ENCODE measurements at places on chromosomes 3 and 15.
A peak's percentile ranks its signal among the peaks of the same experiment; 100 is the strongest.

- DNase-seq: no peak
- H3K27me3 ChIP-seq: no peaks in the 10 kb centered on the region
- H3K27ac ChIP-seq: peak overlapping the region; percentile 81
- peaks cover 31% of the 10 kb centered on the region for H3K36me3 ChIP-seq
Observed at GRCh38 chr3:45479621-45480035, 91.3 kb downstream of the LARS2 start.

DNA sequence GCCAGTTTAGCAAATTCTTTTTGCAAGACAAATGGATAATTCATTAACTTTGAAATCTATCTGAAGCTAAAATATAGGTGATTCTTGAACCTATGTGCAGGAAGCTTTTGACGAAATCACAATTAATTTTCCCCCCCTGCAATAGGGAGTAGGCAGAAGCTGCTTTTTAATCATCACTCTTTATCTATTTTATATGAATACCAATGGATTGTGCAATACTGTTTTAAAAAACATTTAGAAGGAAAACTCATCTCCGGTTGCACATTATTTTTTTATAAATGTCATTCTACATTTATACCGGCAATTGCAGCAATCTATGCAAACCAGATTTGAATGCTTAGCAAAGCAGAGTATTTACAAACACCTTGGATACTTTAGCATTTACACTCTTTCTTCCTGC, 121.1 kb upstream of the TMCO5A start:
- DNase-seq: no peak
- no peak overlapping the region for H3K4me3 ChIP-seq
- no peaks in the 10 kb centered on the region for H3K4me1 ChIP-seq
- no peaks in the 10 kb centered on the region for H3K36me3 ChIP-seq

DNA sequence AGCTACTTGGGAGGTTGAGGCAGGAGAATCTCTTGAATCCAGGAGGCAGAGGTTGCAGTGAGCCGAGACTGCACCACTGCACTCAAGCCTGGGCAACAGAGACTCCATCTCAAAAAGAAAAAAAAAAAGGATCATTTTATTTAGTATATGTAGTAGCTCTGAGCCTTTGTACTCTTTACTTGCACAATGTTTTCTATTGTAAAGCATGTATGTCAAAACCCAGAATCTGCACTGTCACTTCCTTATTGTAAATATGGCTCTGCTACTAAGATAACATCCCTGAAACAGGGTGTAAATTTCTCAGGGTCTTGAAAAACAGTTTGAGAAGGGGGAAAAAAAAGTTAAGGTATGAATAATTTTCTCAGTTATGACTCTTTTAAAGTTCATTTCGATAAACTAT, 35.1 kb downstream of the SLMAP start:
- no peak overlapping the region for H3K27ac ChIP-seq
- H3K36me3 ChIP-seq: no peaks in the 10 kb centered on the region
- H3K4me1 ChIP-seq: no peaks in the 10 kb centered on the region
- DNase-seq: peak; percentile 16
- no peaks in the 10 kb centered on the region for H3K27me3 ChIP-seq
- no peak overlapping the region for H3K4me3 ChIP-seq

DNA sequence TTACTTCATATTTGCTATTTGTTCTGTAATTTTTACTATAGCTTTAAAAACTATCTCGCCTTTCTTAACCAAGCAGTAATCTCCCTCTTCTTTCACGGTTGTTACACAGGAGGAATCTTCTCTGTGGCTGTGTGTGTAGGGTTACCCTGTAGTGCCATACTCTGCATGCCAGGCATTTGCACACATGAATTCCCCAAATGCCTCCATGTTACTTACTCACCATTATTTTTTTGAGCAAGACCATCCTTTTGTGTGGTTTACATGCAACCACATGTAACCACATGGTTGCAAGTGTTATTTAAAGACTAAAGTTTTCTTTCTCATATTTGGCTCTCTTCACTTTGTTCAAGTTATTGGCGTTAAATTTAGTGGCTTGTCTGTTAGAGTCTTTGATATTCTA, 45.5 kb downstream of the HPS3 start:
- peaks cover 18% of the 10 kb centered on the region for H3K36me3 ChIP-seq
- H3K27me3 ChIP-seq: no peaks in the 10 kb centered on the region

- H3K4me3 ChIP-seq: no peak overlapping the region
- H3K4me1 ChIP-seq: no peaks in the 10 kb centered on the region
- H3K36me3 ChIP-seq: no peaks in the 10 kb centered on the region
- no peaks in the 10 kb centered on the region for H3K27me3 ChIP-seq
Observed at GRCh38 chr3:187497052-187497451, 128.9 kb downstream of the RTP4 start.

GRCh38 chr3:130857336-130858026, 36.4 kb upstream of the ATP2C1 start:
- no peaks in the 10 kb centered on the region for H3K4me1 ChIP-seq
- no peak overlapping the region for H3K4me3 ChIP-seq
- H3K27me3 ChIP-seq: no peaks in the 10 kb centered on the region

DNA sequence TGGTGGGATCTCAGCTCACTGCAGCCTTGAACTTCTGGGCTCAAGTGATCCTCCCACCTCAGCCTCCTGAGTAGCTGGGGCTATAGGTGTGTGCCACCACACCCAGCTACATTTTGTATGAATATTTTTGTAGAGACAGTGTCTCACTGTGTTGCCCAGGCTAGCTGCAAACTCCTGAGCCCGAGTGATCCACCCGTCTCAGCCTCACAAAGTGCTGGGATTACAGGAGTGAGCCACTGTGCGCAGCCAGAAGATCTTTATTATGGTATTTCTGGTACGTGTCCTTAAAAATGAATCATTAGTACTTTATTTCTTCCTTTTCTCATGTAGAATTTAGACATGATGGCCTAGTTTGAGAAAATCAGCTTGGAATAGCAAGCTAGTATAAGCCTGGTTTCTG, 153.3 kb downstream of the BCHE start:
- no peaks in the 10 kb centered on the region for H3K27me3 ChIP-seq
- no peaks in the 10 kb centered on the region for H3K36me3 ChIP-seq
- no peak overlapping the region for H3K27ac ChIP-seq
- H3K4me1 ChIP-seq: no peaks in the 10 kb centered on the region
- H3K4me3 ChIP-seq: no peak overlapping the region

GRCh38 chr15:88232771-88233201, 23.8 kb downstream of the NTRK3 start:
- H3K36me3 ChIP-seq: no peaks in the 10 kb centered on the region
- no peaks in the 10 kb centered on the region for H3K27me3 ChIP-seq
- H3K4me3 ChIP-seq: no peak overlapping the region
- DNase-seq: no peak
- H3K4me1 ChIP-seq: no peaks in the 10 kb centered on the region

DNA sequence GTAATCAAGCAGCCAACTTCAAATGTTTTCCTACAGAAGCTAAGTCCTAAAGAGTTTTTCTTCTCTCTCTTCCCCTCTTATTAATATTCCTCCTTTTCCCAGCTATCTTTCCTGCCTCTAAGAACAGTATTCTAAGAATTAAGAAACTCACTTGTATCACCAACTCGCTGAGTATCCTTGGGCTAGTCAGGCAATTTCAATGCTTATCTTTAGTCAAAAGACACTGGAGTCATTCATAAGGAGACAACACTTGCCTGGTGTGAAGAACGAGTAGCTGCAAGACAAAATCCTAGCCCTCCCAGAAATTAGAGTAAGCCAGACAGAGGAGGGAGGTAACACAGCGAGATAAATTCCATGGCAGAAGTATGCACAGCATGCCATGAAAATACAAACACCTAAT, 10.7 kb downstream of the VGLL4 start:
- DNase-seq: no peak
- no peaks in the 10 kb centered on the region for H3K36me3 ChIP-seq
- H3K4me1 ChIP-seq: no peaks in the 10 kb centered on the region
- H3K27ac ChIP-seq: no peak overlapping the region
- no peaks in the 10 kb centered on the region for H3K27me3 ChIP-seq

- peaks cover 44% of the 10 kb centered on the region for H3K36me3 ChIP-seq
- no peaks in the 10 kb centered on the region for H3K27me3 ChIP-seq
- H3K27ac ChIP-seq: no peak overlapping the region
- no peak for DNase-seq
- H3K4me3 ChIP-seq: no peak overlapping the region
Observed at GRCh38 chr3:197687570-197687969, 49.1 kb downstream of the RUBCN start.

DNA sequence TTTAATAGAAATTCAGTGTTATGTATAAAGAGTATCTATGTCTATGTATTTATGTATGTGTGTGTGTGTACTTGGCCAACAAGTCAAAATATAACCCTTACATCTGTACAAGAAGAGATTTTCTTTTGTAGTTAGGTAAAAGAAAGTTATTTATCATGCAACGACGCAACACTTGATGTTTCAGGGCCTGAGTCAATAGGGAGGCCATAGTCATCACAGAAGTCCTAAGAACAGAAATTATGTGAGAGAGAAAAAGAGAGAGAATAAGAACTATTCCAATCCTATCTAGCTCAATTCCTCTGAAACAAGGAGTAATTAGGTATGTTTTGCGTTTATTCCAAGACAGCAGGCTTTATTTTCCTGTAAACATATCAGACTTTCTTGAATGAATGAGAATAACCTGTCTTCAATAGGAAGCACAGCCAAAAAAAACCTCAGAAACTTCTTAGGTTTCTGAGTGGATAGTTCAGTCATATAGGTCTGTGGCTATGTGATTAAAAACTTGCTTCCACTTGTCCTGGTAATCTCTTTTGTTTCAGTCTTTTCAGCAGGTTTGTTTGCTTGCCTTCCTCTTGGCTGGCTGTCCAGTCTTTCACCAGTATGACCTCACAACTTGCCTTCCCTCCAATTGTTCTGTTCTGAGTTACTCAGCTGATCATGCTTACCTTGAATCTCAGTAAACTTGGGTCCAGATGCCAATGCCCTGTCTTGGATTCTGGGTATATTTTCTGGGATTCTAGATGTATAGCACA, 382.4 kb upstream of the GBE1 start:
- no peak overlapping the region for H3K4me3 ChIP-seq
- no peak for DNase-seq
- H3K27me3 ChIP-seq: no peaks in the 10 kb centered on the region
- H3K36me3 ChIP-seq: no peaks in the 10 kb centered on the region
